HuH-7 (cell line): ENCODE measurements at places on chromosomes 7 and 10.

DNA sequence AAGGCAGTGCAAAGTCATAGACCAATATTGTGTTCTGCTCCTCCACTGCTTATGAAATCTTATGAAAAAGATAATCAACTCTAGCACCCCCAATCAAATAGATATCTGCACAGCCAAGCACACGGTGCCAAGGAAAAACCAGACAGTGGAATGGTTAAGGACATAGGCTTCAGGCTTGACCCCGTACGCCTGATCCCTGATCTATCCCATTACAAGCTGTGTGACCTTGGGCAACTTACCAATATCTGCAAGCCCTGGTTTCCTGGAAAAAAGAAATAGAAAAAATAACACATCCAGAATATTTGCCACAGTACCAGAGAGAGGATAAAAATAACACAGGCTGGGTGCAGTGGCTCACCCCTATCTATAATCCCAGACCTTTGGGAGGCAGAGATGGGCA lies 56.9 kb downstream of the GRB10 start:
- DNase-seq: no peak

GRCh38 chr7:1040790-1041189 lies 3.6 kb upstream of the GPR146 start:
- no peak for DNase-seq

DNA sequence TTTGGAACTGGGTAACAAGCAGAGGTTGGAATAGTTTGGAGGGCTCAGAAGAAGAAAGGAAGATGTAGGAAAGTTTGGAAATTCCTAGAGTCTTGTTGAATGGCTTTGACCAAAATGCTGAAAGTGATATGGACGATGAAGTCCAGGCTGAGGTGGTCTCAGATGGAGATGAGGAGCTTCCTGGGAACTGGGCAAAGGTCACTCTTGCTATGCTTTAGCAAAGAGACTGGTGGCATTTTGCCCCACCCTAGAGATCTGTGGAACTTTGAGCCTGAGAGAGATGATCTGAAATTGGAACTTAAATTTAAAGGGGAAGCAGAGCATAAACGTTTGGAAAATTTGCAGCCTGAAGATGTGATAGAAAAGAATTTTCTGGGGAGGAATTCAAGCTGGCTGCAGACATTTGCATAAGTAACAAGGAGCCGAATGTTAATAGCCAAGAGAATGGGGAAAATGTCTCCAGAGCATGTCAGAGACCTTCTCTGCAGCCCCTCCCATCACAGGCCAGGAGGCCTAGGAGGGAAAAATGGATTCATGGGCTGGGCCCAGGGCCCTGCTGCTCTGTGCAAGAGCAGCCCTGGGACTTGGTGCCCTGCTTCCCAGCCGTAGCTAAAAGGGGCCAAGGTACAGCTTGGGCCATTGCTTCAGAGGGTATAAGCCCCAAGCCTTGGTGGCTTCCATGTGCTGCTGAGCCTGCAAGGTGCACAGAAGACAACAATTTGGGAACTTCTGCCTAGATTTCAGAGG lies 3.6 kb downstream of the PDSS1 start:
- no peak for DNase-seq

- no peak for DNase-seq
These were observed 732.1 kb upstream of the AUTS2 start for GRCh38 chr7:68866200-68866570.

DNA sequence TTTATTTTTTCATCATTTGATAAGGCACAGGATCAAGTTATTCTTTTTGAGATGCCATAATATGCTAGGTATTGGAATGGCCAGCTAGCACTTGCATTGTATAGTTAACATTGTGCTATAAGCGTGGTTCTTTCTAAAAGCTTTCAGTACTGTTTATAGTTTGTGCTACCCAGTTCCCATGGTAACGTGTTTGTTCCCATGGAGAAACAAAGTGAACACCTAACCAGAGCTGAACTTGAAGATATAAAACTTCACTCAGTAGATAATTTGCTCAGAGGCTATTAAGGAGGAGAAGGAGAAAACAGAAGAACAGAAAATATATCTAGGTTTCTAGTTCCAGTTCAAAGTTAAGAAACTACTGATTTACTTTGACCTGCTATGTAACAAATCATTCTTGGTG lies 23.6 kb upstream of the ITGB8 start:
- DNase-seq: no peak

DNA sequence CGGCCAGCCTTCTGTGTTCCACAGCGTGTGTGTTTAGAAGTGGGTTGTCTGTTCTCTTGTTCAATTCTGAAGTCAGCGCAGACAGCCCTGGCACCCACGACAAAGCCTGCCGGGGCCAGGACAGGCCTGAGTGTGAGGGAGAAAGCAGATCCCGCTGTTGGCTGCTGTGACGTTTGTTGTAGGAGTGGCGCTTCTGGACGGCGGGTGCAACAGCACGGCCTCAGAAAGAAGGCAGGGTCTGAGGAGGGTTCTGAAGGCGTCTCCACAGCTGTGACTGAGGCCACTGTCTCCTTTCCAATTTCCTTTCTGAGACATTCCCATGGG lies 76.2 kb downstream of the VIPR2 start:
- no peak for DNase-seq

GRCh38 chr10:123583639-123584418 lies 82.3 kb upstream of the GPR26 start:
- peak; percentile 74 for DNase-seq

DNA sequence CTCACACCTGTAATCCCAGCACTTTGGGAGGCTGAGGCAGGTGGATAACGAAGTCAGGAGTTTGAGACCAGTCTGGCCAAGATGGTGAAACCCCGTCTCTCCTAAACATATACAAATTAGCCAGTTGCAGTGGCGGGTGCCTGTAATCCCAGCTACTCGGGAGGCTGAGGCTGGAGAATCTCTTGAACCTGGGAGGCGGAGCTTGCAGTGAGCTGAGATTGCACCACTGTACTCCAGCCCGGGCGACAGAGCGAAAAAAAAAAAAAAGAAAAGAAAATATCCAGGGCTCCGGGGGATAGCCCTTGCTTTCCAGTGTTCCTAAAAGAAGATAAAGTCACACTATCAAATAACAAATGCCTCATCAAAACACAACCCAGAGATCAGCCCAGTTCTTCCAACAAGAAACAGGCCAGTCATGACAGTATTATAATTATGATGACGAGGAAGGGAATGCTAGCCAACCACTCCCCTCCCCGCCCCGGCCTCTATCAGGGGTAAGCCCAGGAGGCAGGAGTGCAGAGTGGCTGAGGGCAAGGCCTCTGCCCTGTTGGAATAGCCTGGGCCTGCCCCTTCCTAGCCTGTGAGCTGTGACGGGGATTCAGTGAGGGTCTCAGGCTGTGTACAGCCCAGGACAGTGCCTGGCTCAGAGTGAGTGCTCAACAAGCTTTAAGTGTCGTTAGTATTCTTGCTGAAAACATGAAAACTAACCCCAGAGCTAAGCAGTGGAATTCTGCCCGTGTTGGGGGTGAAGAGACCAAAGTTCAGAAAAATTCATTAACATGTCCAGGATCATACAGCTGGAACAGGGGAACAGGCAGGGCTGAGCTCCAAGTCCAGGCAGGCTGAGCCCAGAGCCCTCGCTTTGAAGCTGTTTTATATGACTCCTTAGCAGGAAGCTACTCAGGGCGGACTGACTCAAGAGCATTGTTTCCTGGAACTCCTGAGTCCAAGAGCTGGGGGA lies 54.3 kb downstream of the FAM241B start:
- DNase-seq: peak; percentile 8

DNA sequence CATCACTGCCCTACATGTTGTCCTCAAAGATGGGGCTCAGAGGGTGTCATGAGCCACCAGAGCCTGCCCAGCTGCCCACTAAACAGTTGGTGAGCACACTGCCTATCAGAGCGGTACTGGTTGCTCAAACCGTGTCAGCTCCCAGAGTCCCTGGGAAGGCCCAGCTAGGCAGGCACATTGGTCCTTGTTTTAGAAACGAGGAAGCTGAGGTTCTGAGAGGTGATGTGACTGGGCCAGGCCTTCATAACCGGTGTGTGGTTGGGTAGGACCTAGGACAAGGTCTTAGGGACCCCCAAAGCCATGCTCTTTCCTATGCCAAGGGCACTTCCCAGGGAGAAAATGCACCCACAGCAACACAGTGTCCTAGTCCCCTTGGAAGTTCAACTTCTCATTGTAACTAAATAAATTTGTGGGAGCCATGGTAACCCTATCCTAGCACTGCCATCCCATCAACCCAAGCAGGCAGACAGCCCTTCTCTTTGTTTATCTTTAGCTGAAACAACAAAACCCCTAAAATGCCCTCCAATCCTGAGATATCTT lies 174.7 kb upstream of the PDE1C start:
- no peak for DNase-seq

- DNase-seq: no peak
These were observed 2.3 kb downstream of the CDK13 start for GRCh38 chr7:39952374-39952773.

GRCh38 chr10:75101416-75102251 lies 9.8 kb upstream of the SAMD8 start:
- DNase-seq: no peak

DNA sequence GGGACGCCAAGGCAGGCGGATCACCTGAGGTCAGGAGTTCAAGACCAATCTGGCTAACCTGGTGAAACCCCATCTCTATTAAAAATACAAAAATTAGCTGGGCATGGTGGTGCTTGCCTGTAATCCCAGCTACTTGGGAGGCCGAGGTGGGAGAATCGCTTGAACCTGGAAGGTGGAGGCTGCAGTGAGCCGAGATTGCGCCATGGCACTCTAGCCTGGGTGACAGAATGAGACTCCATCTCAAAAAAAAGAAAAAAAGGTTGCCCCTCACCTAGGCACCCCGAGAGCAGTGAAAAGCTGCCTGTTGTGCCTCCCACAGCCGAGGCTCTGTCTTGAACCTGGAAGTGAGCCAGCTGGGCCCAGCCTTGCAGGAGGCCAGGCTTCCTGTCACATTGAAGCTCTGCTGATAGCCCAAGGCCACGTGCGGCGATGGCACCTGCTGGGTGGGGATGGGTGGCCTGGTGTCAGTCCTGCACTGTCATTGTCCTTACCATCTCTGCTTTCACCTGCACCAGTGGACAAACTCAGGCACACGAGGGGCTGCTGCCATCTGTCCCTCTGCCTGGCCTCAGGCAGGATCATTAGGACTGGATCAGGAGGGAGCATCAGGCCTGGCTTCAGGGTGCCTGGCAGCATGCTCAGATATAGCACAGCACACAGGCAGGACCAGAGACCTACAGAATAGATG lies 37.8 kb downstream of the DNAJB12 start:
- no peak for DNase-seq

DNA sequence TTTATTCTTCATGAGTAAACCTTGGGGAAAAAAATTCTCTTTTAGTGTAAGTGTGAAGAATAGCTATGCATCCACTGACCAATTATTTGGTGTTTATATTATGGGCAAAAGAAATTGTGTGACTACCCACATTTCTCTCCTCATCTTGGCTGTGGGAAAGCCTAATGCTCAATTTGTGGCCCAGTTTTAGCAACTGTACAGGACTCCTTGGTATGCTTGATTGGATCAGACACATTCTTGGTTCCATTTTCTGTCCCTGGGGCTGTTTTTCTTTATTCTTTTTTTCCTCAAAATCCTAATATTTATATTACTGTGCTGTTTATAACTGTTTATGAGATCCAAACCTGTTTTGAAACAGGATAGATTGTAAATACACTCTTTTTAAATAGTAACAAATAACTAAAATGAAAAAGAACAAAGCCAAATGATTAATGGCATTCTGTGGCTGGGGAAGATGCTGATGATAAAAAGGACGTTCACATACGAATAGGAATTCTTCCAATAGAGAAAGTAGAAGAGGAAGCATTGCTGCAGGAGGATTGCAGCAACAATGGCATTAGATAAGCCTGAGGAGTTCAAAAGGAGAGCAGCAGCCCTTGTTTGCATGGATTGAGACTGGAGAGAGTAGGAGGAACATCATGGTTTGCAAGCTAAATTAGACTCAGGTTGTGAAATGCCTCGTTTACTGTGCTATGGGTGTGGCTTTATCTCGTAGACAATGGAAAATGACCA lies 580.5 kb downstream of the INHBA start:
- DNase-seq: no peak

DNA sequence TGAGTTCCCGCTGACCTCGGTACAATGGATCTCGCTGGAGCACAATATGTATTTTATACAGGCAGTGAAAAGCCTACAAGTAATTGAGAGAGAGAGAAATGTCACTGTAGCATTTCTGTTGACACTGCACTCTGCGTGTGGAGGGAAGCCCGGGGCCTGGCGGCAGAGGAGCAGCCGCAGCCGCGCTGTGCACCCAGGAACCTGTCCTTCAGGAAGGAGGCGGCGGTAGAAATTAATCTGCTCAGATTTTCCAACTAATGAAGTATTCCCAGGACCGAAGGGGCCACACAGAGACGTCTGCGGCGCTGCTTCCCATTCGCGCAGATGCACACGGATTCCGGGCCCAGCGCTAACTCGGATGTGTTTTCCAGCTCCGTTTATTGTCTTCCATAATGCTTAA lies 170.1 kb downstream of the EBF3 start:
- DNase-seq: no peak

GRCh38 chr7:12328888-12329770 lies 74.5 kb downstream of the VWDE start:
- no peak for DNase-seq

- peak; percentile 88 for DNase-seq
These were observed at the start of gene PRXL2A for GRCh38 chr10:80408242-80409101. PRXL2A (plus strand) TSS chr10:80408551; CDS start chr10:80420468, 11,917 bp downstream.

DNA sequence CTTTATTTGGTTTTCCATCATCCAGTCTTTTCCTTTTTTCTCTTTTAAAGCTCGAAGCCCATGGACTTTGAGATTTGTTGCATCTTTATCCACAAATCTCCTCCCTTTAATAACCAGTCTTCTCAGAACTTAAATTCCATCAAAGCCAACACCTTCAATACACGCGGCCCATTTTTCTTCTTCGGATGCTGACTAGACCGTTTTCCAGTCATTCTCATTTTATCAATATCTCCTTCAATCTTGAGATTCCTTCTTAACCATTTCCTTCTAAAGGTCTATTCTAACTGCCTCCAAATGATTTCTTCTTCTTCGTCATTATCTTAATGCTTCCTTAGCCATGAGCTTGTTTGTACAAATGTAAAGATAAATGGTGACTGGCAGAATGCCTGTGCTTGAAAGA lies 173.5 kb downstream of the BAMBI start:
- DNase-seq: no peak

DNA sequence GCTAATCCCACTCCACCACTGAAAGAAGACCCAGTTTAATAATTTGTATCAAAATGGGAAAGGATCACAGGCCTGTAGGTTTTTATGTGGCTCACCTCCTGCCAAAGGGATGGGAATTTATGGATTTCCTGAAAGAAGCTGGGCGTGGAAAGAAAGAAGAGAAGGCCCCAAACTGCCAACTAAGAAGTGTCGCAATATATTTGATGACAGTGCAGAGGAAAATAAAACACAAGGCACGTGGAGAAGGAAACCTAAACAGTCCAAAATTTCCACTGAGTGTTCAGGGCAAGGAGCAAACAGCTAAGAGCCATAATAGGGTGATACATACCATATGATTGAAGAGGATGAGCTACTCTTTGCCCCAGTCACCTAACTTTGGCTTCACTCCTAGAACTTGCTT lies 667.2 kb downstream of the GATA3 start:
- DNase-seq: no peak
